MG63 (cell line): ENCODE measurements at places on chromosomes 12 and 14. TPM values are rescaled to one million over a fixed set of nuclear protein-coding genes. Genes with fewer than 3 reads are reported as not detected.

The STYK1 gene
- not detected in 2 replicates for total RNA-seq

The TAS2R9 gene
- not detected in 2 replicates for total RNA-seq

The DUSP16 gene
- total RNA-seq = 8.3 and 11.5 TPM in 2 replicates

The PRH2 gene
- not detected in 2 replicates for total RNA-seq
